ENCODE measurements at places on chromosomes 11 and 22.

DNA sequence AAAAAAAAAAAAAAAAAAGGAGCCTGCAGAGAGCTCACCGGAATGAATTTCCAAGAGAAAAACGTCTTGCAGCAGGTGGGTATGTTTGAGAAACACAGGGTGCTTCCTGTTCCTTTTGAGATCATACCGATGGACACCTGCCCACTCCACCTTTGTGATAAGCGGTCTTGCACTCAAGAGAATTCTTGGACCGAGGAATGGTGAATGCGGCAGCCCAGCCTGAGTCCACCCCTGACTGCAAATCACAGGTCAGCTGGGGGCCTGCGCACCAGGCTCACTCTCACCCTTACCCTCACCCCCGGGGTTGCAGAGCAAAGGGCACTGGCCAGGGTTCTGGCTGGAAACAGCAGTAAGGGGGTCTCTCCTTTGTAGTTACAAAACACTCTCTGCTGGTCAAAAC, 16.8 kb upstream of the TEF start:
- DNase-seq, result no peak

DNA sequence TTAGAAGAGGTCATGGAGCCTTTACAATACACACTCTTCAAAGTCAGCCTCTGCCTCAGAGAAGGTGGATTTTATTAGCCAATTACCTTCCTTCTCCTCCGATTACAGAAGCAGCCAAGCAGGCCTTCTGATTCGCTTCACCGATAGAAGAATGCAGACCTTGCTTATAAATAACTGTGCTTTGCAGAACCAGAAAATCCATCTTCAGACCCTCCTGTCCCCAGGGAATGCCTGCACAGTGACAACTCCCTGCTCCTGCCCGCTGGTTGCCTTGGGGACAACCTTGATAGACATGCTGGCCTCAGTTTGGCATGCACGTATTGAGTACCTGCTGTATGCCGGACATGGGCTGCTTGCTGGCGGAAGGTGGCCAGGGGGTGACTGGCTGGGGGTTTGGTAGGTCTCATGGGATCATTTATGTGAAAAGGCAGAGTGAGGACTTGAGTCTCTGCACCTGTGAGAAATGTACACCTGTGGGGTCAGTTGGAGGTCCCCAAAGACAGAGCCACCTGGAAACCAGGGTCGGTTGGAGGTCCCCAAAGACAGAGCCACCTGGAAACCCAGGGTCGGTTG, 1238.7 kb downstream of the BRD1 start:
- DNase-seq, result no peak

DNA sequence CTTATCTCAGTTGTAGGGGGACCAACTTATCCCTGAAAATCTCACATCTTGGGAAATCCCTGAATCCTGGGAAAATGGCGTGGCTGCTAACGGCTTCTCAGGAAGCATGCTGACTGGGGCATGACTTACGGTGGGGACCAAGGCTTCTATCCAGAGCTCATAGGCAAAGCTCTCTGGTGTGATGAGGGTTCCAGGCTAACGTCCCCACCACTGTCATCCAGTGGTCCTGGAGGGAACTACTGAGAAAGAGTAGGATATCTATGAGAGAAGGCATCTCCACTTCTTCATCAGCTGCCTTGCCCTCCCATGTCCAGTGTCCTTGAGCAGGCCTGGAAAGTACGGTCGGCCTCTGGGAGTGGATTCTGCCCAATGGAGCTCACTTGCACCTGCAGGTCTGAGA, 210.4 kb upstream of the B3GAT1 start:
- no peak for DNase-seq

DNA sequence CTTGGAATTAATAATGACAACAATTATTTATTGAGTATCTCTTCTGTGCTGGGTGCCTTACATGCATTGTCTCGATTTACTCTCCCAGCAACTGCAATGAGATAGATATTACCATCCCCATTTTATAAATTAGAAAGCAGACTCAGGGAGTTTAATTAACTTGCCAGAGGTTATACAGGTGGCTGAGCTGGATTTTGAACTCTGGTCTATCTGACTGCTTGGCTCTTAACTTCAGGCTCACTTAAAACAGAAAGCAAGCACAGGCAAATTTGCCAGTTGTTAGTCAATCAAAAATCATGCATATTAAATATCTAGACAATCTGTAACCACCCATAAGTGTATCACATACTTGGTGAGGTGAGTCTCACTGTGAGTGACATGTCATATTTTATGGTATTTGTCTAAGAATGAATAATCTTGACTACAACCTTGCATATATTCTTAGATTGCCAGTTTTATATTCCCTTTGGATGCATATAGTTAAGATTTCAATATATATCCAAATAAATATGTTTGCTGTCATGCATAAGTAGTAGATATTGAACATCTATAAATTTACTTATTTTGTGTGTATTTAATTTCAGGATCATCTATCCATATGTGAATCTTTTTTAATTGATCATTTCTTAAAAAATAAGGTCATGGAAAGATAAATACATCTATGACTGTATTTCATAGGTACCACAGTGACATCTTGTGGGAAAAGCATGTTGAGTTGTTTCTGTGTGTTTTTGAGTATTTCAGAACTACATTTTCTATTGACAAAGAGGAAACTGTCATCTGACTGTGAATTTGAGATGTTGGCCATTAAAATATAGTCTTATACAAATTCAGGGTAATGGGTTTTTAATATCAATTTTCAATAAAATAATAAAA, 112.0 kb upstream of the ARHGAP42 start:
- no peak for DNase-seq

DNA sequence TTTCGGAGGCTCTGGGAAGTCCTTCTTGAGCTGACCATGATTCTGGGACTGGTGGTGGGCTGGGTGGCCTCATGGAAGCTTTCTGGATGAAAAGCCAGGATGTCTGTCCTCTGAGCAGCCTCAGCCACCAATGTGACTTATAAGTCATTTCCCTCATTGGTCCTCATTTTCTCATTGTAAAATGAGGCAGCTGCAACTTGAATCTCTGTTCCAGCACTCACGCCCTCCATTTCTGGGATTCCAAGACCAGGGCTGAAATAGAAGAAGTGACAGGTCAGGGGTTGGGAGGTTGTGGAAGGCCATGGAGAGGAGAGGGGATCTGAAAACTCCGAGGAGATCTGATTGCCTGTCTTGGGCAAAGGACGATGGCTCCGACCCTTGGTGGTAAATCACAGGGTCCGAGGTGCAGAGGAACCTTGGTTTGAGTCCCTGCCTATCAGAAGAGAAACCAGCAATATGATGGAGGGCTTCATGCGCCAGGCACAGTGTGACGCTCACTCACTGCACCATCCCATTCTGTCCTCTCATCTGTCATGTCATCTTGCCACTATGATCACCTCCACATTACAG, 38.3 kb downstream of the TSPAN18 start:
- no peak for DNase-seq

- no peak for DNase-seq
These were observed 47.8 kb downstream of the TRAF6 start for GRCh38 chr11:36462321-36462720.

Data from activated CD4-positive, alpha-beta T cell treated with anti-CD3 and anti-CD28 coated beads, Interleukin-2, amount 50 U/mL, for 24 hours (primary cell).